AG10803 (cell line): ENCODE measurements at places on chromosomes 1 and 21.

- peak; percentile 45 for DNase-seq
Measured at GRCh38 chr1:224106568-224107281, 7.2 kb upstream of the FBXO28 start.

DNA sequence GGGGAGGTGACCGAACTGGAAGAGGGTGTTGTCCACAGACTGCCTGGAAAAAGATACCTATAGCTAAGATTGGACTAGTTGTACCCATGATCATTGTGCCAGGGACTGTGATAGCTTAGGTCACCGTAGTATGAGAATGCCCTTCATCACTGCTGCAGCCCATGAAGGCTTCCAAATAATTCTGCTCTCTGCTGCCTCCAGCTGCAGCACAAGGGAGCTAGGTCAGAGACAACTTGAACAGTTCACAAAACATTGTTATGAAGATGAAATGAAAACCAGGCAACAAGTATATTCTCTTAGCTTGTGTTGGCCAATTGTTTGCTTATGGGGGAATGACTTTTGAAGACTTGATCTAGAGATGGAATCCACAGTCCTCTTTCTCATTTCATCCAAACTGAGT lies 246.7 kb downstream of the MRPL39 start:
- DNase-seq, result no peak

- DNase-seq, result no peak
Measured at GRCh38 chr1:72322910-72323309, 40.6 kb upstream of the NEGR1 start.

DNA sequence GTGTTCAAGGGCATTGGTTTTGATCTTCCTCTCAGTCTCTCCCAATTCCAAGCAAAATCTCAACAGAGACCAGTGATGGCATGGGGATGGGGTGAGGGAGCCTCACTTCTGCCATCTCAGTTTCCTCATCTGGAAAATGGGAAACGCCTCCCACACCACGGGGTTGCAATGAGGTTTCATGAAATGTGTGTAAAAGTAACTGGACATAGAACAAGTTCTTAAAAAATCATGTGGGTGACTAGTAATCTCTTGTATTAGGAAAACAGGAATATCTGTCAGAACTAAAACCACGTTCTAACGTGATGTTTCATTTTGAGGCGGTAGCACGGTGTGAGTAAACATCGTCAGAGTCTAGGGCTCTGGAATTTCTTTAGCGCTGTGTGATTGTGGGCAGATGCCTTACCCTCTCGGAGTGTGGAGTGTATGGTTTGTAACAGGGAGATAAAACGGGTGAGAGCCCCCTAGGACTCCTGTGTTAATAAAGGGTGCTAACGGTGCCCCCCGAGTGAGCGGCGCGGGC lies 55.5 kb upstream of the DNAJC6 start:
- DNase-seq, result peak; percentile 26

DNA sequence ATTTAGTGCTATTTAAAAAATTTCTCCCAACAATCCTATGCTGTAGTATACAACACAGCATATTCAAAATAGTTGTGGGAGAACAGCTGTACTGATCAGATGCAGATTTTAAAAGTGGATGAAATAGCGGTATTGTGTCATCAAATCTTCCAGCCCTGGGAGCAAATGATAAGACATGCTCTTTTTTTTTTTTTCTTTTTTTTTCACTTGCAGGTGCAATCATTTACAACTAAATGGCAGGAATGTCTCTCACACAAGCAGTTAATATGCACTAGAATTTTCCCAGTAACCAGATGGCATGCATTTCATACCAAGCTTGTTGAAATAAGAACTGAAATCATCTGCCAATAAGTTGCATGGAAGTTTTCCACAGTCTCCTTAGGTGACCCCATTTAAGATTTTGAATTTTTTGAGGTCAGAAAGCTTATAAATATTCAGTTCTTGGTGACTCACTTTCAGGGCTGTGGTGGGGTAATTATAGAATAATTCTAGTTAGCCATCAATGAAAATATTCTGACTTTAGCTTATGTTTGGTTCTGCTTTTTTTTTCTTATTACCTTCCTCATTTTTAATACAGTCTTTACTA lies 623.9 kb upstream of the NR5A2 start:
- peak; percentile 95 for DNase-seq

GRCh38 chr1:173426057-173426456 lies 51.1 kb upstream of the PRDX6 start:
- no peak for DNase-seq

GRCh38 chr1:23529146-23530086 lies 1.6 kb downstream of the E2F2 start:
- no peak for DNase-seq

DNA sequence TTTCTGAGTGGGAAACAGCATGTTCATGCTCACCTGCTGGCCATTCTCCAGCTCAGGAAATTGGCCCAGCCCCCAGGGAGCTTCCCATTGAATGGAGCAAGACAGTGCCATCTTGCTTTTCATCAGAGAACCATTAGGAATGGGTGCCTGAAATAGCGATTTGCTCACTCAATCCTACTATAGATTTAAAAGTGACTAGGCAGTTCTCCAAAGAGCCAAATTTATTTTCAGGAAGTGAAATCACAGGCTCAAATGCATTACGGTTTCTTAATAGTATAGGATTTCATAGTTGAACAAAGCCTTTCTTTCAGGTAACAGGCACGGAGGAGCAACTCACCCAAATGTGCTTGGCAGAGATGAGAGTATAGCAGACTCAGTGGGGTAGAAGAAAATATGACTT lies 272.1 kb downstream of the GRIK1 start:
- DNase-seq, result no peak

- no peak for DNase-seq
Measured at GRCh38 chr1:100423832-100424337, 71.6 kb downstream of the CDC14A start.

GRCh38 chr1:1219341-1219740 lies 5.4 kb upstream of the TNFRSF4 start:
- no peak for DNase-seq

DNA sequence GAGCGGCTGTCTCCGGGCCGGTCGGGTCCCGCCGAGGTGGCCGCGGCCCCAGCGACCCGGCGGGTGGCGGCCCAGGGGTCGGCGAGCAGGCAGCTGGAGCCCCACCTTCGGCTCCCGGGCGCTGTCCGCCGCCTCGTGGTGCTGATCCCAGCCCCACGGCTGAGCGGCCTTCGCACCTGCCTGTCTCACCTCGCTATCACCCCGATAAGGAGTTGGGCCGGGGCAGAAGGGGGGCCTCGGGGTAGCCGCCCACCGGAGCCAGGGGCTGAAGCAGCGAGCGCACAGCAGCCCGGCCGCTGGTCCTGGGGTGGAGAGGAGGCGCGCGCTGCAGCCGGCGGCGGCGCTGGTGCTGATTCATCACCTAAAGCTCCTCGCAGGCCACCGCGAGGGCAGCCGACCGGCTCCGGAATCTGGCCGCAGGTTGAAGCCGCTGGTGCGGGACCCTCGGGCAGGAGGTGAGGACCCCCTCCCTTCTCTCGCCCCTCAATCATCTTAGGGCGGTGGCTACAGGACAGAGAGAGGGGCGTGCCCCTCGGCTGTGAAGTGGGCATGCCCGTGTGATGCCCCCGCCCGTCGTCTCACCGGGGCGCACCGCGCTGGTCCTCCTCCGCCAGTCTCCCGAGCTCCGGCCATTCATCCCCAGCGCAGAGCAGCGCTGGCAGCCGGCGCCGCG lies 575 bp downstream of the TRIM67 start:
- no peak for DNase-seq

GRCh38 chr1:101102426-101103156 lies 77.0 kb upstream of the DPH5 start:
- DNase-seq, result no peak

DNA sequence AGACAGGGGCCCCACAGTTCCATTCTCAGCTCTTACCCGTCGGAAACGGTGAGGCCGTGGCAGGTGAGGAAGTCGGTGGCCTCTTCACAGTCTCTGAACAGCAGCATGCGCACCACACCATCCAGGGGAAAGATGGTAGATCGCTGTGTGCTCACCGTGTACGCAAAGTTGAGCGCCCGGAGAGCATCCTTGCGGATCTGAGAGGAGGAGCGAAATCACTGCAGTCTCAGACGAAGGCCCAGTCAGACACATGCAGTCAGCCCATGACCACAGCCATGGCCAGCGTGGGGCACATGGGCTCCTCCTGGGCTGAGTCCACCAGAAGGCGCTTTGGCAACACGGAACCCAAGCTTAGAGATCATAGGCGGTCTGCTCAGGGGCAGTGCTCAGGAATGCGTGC lies 18.5 kb downstream of the MCM3AP start:
- DNase-seq, result no peak

DNA sequence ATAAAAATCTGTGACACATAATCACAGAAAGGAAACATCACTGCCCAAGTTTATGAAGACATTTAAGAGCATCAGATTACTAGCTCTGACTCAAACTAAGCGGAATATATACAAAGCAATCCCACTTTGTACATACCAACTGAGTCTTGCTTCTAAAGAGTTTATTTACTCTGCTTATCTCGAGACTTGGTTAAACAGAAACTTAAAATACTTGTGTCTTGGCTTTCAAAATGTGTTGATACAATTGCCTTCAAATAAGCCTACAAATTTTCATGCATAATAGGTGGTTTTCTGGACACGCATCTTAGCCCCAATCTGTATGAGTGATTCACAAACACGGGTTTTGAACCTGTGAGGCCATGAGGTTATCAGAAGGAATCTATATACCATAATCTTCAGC lies 21.0 kb downstream of the CD160 start:
- DNase-seq, result no peak

DNA sequence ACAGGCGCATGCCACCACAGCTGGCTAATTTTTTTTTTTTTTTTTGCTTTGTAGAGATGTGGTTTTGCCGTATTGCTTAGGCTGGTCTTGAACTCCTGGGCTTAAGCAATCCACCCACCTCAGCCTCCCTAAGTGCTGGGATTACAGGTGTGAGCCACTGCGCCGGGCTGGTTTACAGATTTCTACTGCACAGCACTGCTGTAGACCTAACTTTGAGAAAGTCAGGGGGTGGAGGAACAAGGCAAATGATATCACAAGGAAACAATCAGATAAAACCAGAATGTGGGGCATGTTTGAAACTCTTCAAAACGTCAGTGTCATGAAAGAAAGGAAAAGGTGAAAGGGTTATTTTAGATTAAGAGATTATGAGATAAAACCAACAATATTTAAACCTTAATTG lies 45.3 kb downstream of the URB2 start:
- no peak for DNase-seq

- no peak for DNase-seq
Measured at GRCh38 chr1:32204943-32205361, 519 bp upstream of the IQCC start.

- no peak for DNase-seq
Measured at GRCh38 chr1:167854184-167854583, 59.8 kb downstream of the ADCY10 start.

GRCh38 chr21:15015622-15016471 lies 49.0 kb downstream of the NRIP1 start:
- DNase-seq, result peak; percentile 96

DNA sequence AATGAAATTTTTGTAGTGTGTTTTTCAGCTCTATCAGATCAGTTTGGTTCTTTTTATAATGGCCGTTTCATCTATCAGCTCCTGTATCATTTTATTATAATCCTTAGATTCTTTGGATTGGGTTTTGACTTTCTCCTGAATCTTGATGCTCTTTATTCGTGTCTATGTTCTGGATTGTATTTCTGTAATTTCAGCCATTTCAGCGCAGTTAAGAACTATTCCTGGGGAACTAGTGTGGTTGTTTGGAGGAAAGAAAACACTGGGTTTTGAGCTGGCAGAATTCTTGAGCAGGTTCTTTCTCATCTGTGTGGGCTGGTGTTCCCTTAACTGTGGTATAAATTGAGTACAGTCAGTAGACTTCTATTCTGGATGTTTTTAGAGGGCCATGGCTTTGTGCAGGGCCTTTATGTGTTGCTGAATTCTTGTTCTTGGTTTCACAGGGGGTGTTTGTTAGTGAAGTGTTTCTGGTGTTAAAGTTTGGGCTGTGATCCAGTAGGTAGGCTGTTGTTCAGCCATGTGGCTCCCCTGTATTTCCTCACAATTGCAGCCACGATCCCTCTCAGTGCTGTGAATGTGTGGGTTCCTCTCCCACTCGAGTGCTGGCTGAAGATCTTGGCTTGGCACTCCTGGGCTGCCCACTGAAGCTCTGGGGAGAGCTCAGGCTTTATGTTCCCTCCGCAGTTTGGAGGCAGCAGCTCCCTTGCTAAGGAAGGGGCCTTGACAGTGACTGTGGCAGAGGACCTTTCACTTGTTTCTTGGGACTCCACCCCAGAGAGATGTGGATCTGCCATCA lies 56.0 kb upstream of the CCDC190 start:
- DNase-seq, result no peak

GRCh38 chr1:86646256-86646655 lies 58.1 kb upstream of the SH3GLB1 start:
- DNase-seq, result no peak

- no peak for DNase-seq
Measured at GRCh38 chr1:58837886-58838285, 54.0 kb upstream of the JUN start.

- DNase-seq, result peak; percentile 48
Measured at GRCh38 chr1:205091043-205091740, 6.9 kb upstream of the TMEM81 start.

DNA sequence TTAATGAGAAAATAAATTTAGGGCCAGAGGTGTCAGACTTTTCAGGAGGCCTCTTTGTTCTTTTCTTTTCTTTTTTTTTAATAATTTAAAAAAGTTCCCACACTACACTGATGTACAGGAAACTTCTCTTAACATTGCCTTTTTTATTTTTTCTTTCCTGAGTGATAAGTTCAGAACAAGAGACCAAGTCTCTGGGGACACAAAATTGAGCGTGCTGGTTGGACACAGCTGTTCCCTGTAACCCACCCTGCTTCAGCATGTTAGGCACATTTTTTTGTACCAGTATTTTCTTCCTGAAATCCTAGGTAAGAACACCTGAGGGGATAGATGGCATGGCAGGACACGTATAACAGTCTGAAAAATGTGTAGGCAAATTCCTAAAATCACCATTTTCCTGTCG lies 50.1 kb downstream of the PBX1 start:
- DNase-seq, result no peak

DNA sequence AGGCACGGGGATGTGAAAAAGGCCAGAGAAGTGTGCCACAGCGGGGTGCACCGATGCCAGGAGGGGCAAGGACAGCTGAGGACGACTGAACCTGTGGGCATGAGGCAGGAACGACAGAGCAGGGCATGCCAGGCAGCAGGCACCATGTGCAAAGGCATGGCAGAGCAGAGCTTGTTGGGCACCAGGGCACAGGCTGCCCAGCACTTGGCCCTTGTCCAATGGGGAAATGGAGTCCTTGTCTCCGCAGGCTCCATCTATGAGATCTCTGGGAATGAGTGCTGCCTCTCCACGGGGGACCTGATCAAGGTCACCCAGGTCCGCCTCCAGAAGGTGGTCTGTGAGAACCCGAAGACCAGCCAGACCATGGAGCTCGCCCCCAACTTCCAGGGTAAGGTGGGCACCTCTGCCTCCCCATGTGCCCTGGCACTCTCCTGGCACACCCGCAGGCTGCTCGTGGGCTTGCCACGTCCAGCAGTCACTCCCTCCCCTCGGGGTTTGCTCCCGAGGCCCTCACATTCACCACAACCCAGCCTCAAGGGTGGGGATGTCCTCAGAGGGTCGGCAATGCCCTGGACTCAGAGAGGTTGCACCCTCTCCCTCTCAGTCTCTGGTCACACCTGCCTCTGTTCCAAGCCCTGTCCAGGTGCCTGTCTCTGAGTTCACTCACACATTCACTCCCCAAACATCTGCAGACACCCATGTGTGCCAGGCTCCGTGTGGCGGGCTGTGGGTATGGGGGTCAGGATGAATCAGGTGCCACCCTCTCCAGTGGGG lies 4.2 kb downstream of the THEMIS2 start:
- no peak for DNase-seq
